ENCODE measurements at places on chromosomes 1 and 21.
A peak's percentile ranks its signal among the peaks of the same experiment; 100 is the strongest.

- DNase-seq = no peak
These were observed 9.1 kb downstream of the ASPM start for GRCh38 chr1:197137322-197137721.

- DNase-seq = no peak
These were observed 54.5 kb downstream of the PAPPA2 start for GRCh38 chr1:176517484-176517883.

DNA sequence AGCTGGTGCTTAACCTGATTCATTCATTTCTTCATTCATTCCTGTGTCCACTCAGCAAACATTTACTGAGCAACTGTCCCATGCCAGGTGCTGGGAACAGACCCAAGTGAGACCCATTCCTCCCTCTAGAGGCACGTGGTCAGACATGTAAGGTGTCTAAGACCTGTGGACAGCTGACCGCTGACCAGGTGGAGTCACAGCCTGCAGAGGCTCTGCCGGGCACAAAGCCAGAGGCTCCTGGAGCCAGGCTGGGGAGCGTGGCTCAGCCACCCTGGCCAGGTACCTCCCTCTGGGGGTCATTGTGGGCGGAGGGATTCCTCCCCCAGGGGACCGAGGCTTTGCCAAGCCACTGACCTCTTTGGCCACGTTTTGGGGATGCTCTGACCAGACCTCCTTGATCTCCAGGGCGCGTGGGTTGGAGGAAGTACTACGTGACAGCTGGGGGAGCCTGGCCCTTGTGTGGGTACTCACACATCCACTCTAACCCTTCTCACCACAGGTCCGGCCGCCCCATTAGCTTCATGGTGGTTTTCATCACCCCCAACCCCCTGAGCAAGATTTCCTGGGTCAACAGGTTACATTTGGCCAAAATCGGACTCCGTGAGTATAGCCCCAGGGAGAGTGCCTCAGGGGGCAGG is 100.3 kb downstream of the ARHGEF10L start:
- DNase-seq = no peak

GRCh38 chr1:41802532-41803501 is 115.9 kb downstream of the HIVEP3 start:
- no peak for DNase-seq

DNA sequence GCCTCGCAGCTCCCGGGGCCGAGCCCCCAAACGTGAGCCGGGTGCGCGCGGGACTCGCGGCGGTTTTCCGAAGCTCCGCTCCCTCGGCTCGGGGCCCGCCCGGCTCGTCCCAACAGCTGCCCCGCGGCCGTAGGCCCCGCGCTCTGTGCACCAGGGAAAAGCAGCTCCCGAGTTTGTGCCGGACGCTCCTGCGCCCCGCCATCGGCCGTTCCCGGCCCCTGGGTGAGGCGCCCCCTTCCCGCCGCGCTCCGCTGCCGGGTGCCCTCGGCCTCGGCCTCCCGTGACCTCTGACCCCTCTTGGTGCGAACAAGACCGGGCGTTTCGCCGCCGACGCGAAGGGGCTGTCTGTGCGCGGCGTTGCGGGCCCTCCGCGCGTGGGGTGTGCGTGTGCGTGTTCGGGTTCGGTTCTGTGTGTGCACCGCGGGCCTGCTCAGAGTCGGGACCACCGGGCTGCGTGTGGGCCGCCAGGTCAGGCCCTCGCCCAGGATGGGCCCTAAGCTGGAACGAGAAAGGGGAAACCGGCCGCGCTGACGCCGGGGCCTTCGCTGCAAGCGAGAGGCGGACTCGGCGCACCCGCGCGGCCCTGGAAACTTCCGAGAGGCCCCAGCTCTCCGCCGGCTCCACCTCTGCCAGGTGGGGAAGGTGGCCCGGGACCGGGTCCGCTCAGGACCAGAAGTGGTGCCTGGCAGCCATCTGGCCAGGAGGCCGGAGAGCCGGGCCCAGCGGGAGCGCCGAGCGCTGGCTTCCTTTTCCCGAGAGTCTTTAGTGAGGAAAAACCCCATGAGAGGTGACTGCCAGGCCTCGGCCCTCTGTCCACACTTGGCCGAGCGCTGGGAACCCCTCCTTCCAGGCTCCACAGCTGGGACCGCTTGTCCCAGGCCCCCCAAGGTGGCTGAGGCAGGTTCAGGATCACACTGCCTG is 1.9 kb downstream of the PRDM16 start:
- DNase-seq = no peak

DNA sequence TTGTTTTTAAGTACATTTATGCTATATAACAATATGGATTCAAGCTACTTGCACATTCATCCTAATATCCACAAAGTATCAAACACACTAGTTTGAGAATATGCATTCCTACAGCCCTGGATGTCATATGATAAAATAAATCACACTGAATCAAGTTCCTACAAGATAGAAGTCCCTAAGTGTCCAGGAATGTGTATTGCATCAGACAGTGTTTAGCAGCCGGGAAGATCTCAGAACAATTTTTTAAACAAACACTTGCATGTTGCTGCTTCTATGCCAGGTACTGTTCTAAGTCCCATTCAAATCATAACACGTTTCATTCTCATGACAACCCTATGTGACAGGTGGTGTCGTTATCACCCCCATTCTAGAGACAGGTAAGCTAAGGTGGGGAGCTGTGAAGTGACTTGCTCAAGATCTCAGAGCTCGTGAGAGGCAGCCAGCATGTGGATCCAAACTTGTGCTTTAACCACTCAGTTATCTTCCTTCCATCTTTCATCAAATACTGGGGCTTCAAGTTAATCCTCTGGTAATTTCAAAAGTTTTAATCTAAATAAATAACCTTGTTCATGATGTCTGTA is 68.3 kb upstream of the KIF26B start:
- no peak for DNase-seq

GRCh38 chr1:235502601-235503402 is 1.4 kb downstream of the B3GALNT2 start:
- DNase-seq = peak; percentile 28

- no peak for DNase-seq
These were observed 39.5 kb downstream of the PTPRC start for GRCh38 chr1:198678301-198678836.

Measured in right renal pelvis (tissue), 4 donors.